ENCODE measurements at places on chromosomes 16 and 17.
A peak's percentile ranks its signal among the peaks of the same experiment; 100 is the strongest.

DNA sequence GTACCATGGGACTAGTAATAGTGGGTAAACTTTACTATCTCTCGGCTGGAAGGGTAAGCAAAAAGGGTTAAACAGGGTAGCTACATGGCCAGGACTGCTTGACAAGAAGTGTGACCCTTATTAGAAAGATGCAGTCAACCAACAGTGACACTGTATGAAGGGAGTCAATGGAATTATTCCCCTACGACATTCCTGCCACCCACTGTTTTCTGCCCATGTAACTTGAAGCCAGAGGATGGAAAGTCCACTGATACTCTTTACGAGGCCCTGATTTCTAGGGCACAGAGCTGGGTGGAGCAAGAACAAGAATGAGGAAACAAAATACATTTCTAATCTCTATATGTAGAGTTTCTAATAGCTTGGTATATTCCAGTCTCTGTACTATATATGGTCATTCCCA lies 1102.5 kb downstream of the CDH11 start:
- no peak for DNase-seq

GRCh38 chr17:28577466-28577824 lies 750 bp upstream of the ALDOC start:
- DNase-seq: no peak

DNA sequence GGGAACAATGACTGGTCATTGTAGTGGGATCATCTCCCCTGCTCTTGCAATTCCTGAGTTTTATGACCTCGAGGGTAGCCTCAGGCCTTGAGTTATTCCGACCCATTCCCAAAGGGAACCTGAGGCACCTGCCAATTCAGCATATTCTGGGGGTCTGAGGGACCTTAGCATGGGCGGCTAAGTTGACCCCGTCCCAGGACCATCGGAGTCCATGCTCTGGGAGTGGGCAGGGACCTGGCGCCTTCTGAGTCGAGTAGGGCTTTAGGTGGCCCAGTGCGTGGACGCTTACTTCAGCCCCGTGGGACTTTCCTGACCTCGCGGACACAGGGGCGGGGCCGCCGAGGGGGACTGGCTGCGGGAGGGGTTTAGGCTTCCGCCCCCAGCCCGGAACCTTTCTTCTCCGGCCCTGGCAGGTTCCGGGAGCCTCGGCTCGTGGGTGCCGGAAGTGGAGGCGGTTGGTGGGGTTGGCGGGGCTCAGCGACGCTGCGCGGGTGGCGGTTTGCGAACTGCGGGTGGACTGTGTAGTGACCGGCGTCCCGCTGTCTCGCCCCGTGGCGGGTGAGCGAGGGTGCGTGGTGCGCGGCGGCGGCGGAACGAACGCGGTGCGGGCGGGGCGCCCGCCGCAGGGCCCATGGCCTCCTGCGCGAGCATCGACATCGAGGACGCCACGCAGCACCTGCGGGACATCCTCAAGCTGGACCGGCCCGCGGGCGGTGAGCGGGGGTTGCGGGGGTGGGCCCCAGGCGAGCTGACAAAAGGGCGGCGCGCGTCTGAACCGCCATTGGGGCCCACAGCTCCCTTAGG lies at the start of gene EDC4:
TSS of gene EDC4 (plus strand) at position 422 of the 804 bp plus-strand sequence. CDS start at position 632, 210 bp downstream.
- DNase-seq: peak; percentile 95

DNA sequence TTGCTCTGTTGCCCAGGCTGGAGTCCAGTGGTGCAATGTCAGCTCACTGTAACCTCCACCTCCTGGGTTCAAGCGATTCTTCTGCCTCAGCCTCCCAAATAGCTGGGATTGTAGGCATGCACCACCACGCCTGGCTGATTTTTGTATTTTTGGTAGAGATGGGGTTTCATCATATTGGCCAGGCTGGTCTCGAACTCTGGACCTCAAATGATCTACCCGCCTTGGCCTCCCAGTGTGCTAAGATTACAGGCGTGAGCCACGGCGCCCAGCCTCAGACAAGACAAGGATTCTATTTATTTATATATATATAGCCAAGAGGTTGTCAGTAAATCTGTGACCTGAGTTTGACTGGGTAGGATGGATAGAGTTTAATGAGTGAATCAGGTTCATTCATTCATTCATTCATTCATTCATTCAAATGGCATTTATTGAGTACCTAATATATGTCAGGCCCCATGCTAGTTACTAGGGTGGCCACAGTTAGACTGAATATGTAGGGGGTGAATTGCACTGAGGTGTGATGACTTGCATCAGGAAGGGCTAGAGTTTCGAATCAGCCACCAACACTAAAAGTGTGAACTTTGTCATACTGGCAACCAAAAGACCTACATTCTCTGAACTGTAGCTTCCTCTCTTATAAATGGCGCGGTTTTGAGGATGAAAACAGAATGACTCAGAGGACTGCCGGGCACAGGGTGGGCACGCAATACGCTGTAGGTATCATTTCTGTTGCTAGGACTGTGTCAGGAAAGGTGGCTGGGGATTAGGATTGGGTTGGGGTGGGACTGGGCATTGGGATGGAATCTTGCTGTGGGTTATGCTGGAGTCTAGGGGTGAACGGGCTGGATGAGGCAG lies 37.8 kb downstream of the ITGAE start:
- no peak for DNase-seq

DNA sequence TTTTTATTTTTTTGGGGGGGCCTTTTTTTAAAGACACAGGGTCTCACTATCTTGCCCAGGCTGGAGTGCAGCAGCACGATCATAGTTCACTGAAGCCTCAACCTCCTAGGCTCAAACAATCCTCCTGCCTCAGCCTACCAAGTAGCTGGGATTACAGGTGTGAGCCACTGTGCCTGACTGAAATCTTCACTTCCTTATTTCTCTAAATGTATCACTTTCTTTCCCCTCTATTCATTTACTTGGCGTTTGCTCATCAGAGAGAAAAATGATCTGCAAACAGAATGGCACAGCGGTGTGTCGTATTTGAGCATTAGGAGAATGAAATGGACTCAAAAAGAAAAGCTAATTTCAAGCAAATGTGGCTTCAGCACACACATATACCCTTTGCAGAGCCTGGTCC lies 44.3 kb upstream of the CDH5 start:
- no peak for DNase-seq

GRCh38 chr17:61007980-61008379 lies 330.3 kb downstream of the BCAS3 start:
- DNase-seq: no peak

GRCh38 chr16:66720766-66721165 lies 24.2 kb upstream of the CMTM4 start:
- DNase-seq: no peak
